ENCODE measurements at places on chromosomes 5 and 9.

GRCh38 chr9:74309654-74310053 is 187.5 kb upstream of the RORB start:
- DNase-seq: no peak

DNA sequence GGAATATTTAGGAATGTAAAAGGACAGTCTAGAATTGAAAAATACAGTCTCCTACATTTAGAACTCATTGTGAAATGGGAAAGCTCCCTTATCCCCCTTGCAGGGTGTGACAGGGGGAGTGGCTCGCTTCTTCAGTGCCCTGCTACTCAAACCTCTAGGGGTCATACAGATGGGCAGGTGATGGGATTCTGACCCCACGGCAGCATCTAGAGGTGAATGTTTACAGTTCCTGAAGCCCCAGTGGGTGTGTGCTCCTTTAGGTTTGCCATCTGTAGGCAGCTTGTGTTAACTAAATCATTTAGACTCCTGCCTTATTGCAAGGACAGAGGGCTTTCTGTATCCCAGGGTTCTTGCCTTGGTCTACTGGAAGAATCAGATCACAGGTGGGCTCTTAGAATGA is 271.0 kb upstream of the MPDZ start:
- DNase-seq: no peak

GRCh38 chr5:11164531-11165294 is 403.7 kb upstream of the DAP start:
- no peak for DNase-seq

DNA sequence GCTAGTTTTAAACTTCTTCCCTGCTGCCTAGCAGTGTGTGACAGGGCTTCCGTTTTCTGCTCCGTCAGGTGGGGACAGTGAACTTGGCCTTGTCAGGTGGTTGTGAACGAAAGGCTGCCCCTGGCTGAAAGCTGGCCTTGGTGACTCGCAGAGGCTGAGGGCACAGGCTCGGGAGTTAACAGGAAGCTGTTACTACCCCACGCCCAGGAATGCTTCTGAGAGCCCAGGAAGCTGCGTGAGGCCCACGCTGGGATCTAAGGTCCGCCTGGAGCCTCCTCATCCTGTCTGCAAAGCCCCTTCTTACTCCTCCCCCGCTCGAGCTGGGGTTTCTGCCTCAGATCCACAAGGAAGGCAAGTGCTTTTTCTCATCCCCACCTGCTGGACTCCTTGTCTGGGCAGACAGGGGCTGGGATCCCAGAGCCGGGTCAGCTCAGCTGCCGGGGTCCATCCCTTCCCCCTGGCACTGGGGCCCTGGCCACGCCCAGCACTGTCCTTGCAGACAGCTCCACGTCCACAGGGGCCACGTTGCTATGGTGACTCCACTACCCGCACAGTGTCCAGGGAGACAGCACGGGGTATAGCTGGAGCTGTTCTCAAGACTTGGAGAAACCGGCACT is 124.7 kb upstream of the TBC1D2 start:
- no peak for DNase-seq

DNA sequence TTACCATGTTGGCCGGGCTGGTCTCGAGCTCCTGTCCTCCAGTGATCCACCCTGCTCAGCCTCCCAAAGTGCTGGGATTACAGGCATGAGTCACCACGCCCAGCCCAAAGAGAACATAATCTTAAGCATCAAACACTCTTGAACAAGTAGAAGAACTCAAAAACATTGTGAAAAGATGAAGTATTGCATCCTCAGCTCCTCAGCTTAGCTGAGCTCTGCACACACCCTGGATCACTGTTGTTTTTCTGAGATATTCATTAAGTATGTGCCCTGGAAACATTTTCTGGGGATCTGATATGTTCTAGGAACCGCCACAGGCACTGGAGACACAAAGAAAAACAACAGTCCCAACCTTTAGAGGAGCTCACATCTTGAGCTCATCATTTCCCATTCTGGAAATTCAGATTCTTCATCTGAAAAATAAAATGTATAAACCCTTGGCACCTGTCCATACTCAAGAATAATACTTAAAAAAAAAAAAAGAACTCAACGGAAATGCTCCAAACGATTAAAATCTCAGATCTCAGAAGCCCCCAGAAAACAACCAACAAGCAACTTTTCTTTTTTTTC is 62.2 kb upstream of the ZNF462 start:
- DNase-seq: no peak

DNA sequence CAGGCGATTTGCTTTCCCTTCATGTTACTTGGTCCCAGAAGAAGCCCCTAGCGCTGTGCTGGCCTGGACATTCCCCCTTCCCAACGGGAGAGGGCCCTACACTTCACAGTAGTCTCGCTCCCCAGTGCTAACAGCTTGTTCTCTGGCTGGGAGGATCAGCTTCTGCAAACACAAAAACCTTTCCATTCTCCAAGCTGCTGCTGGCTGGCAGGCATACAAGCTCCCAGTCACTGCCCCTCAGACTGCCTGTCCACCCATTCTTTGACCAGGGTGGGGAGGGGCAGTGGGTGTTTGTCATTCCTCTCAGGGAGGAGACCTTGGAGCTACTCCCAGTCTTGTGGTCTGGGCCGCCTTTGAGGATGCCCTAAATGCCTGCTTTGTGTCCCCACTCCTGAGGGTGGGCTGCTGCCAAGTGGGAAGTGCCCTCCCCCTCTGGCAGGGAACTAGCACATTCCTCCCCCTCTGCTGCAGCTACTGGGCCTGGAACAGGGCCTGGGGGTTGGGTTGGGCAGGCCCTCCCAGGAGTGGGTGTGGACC is 20.8 kb downstream of the ENHO start:
- DNase-seq: no peak

DNA sequence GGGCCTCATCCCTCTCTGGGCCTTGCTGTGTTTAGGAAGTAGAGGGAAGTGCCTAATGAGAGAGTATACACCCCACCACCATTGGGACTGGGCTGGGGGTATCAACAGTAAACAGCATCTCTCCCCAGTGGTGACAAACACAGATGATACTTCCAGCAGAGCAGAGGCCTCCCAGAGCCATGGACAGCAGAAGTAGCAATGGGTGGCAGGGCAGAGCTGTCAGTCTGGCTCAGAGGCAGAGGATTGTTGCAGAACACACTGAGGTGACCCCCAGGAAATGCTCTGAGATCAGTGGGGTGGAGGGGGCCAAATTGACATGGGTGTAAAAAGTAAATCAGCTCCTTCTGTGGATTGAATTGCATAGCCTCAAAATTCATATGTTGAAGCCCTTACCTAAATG is 12.1 kb upstream of the P4HA2 start:
- no peak for DNase-seq

- no peak for DNase-seq
These were observed 734 bp downstream of the SKP1 start for GRCh38 chr5:134175921-134176510.

- no peak for DNase-seq
These were observed 42.7 kb downstream of the ERAP1 start for GRCh38 chr5:96765043-96765442.

DNA sequence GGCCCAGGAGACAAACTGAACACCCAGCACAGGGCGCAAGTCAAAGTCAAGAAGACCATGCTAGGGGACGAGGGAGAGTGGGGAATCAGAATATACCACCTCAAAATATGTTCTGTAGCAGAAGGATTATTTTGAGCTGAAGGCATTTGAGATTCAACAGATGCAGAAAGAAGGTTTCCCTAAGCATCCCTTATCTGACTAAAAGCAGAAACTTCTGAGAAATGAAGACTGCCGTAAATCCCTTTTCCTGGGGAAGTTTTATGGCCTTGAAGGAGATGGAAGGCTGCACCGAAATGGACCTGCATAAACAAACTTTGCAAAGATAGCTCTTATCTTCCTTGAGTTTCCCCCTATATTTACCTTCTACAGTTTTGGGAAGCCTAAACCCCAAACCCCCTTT is 72.8 kb downstream of the PTTG1 start:
- DNase-seq: no peak

DNA sequence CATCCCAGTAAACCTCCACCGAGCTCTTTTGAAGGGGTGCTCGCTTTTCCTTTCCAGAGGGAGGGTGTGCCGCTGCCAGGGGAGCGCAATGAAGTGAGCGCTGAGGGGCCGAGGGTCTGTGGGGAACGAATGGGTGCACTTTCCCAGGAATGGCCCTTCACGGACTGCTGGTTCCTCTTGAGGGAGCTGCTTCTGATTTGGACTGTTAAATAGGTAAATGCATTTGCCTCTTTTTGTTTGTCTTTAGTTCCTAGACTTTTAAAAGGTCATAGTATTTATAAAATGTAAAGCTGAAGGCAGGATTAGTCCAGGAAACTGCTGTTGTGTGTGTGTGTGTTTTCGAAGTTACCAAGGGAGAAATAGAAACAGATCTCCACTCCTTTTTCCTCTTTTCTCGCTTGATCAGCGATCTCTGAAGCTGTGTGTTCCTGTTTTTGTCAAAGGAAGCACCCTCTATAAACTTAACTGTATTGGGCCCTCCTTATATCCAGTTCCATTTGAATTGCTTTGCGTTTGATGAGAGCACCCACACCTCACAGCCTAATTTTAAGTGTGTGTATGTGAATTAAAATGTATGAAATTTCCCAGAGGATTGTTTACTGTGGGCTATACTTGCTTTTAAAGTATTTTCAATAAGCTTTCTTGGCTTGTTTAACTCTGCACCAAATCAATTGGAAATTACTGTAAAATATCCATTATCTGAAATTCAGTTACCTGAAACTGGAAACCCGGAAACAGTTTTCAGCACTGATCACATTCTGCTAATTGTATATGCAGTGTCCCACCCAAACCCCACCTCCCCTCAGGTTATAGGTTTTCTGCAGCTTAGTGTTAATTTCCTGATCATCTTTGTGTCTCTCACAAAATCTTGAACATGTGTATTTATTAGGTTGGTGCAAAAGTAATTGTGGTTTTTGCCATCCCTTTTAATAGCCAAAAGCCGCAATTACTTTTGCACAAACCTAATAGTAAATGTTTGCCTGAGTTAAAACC is 966 bp downstream of the SNX2 start:
- DNase-seq: peak; percentile 3

All from activated CD4-positive, alpha-beta T cell treated with anti-CD3 and anti-CD28 coated beads, Interleukin-2, amount 50 U/mL, for 4 hours (primary cell).